Aortic smooth muscle cell (primary cell): ENCODE measurements at places on chromosomes 2 and 18. TPM values are rescaled to one million over a fixed set of nuclear protein-coding genes. Genes with fewer than 3 reads are reported as not detected.

The CDCA7 gene
- total RNA-seq, result 0.56 and 0.92 TPM in 2 replicates

The ANKRD30BL gene
- not detected in 2 replicates for total RNA-seq

The TMEM178A gene
- total RNA-seq, result 1.5 and 1.7 TPM in 2 replicates

The IL36G gene
- not detected in 2 replicates for total RNA-seq

The MBP gene
- total RNA-seq, result 13.1 and 20.5 TPM in 2 replicates
